ENCODE measurements at places on chromosomes 7 and 10.

DNA sequence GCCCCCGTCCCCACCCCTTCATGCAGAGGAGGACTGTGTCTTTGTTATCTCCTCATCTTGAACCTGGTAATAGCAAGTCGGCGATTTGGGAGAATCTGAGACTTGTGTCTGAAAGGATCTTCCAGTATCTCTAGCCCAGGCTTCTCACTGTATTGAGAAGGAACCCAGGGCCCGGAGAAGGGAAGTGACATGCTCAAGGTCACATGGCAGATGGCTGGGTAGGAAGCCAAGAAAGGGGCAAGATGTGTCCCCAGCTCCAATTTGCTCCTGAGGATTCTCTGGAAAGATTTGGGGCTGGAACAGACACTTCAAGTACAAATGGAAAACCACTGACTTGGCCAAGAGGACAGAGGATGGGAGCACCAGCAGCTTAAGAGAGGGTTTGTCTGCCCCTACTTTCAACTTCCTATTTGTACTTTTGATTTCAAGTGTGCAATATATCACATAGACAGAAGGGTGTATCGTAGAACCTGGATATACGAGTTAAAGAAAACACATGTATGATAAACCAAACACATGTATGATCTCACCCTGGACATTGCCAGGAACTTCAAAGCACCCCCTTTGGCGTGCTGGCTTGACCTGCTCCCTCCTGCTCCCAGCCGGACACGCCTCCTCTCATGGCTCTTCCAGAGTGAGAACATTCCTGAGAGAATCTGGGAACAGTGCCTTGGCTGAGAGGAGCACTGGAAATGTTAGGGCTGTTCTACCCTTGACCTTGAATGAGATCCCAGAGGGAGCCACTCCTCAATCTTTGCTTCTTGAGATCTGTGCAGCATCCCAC is 79.7 kb downstream of the CDH23 start:
- DNase-seq = no peak

DNA sequence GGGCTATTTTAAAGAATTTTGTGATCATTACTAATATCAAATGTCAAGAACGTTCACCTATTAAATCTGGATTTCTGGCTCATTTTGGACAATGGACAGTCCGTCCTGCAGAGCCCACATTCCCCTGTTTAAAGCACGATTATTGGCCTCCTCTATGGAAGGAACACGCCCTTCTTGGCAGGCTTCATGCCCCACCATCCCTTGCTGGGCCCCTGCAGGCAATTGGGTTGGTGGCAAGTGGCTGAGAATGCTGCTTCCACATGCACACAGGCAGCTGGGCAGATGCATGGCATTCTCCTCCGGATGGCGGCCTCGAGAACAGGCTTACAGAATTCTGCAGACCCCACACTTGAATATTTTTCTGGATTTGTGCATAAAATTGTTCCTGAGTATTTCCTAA is 305.8 kb upstream of the MKI67 start:
- DNase-seq = no peak

DNA sequence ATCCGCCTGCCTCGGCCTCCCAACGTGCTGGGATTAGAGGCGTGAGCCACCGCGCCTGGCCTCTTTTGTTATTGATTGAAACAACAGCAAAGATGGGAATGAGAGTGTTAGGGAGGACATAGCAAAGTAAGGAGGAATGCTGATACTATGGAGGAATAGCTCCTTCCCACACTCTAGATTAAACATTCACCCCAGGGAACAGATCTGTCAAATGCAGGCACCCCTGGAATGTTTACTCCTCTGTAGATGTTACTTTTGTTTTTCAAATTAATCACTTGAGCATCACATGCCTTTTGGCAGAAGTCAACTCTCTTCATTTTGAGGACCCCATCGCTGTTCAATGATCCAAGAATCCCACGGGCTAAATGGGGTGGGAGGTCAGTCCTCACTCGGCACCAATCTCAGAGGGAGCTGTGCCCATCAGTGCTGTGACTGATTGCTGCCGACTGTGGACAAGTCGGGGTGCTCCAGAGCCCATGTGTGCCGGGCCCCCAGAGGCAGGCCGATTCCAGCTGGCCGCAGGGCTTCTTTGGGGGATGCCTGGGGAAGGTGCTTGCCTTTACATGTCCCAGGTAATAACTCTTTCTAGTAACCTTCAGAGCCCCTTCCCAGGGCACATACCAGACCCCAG is 10.2 kb upstream of the COBL start:
- DNase-seq = no peak

DNA sequence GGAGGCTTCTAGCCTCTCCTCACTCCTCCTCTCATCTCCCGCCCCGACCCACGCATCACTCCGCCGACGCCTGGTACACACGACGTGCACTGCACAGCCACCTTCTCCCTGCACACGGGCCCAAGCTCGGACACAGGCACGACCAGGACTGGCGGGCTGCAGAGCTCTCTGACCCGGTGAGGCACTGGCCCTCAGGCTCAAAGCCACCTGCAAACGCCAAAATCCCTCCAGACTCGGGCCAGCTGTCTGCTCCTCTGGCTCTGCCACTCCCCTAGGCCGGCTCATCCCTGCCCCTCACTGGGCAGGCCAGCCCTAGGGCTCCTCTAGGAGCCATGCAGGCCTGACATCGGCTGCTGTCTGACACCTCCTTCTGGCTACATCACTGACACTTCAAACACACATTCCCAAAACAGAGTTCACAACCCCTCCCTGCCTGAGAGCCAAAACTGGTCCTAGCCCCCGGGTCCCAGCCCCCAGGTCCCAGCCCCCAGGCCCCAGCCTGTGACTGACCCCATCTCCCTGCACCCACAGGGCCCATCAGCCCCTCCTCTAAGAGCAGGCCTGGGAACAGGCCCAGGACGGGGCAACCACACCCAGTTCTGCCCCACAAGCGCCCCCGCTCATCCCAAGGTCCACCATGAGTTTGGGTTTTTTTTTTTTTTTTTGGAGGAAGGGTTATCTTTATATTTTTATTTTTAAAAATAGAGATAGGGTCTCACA is 35.1 kb downstream of the MAD1L1 start:
- no peak for DNase-seq

DNA sequence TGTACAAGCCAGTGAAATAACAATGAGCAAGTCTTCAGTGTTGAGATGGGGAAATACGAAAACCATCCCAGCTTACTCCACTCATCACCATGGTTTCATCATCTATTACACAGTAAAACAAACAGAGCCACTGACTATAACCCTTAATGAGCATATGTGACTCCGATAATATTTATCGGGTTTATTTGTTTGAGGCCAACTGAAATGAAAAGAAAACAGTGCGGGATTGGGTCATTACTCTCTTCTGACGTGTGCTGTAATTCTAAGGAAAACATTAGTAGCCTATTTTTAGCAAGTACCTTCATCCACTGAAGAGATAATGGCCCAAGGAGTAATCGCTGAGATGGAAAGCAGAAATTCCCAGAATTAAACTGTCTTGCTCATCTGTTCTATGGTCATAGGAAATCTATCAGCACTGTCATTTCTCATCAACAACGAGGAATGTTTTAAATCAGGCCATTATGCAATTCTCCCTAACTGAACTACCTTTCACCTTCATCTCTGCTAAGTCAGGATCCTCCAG is 716.5 kb downstream of the INHBA start:
- no peak for DNase-seq

- no peak for DNase-seq
These were observed 452.5 kb downstream of the PLXNA4 start for GRCh38 chr7:132123773-132124172.

GRCh38 chr7:36280840-36281812 is 108.5 kb upstream of the ANLN start:
- peak; percentile 15 for DNase-seq
